NAMALWA (cell line): ENCODE measurements at places on chromosomes 7 and 10.

DNA sequence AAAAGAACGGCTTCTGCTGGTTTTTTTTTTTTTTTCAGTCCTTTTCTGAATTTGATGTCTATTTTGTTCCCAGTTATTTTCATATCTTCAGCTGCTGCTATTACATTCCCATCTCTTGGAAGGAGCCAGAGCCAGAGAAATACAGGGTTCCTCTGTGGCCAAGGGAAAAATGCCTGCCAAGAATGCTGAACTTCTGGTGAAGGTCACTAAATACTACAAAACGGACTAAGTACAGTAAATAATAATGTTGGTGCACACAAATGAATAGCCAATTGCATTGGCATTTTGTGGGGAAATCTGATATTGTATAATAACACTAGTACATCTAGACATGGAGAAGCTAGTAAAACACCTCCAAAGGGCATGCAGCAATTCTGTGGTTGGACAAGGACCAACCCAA is 56.3 kb upstream of the ZEB1 start:
- no peak for DNase-seq

DNA sequence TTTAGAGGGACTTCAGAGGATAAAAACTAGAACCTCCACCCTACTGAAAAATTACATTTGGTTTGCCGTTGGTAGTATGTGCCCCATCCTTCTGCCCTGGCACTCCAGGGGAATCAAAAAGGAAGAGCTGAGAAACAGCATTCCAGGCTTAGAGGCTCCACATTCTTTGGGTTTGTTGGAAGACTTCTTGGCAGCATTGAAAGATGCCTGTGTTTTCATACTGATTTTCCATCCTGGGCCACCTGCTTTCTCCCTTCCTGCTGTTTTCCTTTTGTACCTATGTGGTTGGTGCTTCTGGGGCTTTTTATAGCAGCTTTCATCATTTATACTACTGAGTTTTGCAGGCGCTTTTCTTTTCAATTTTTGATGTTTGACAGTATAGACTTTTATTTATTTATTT is 61.7 kb downstream of the AUTS2 start:
- DNase-seq = no peak

DNA sequence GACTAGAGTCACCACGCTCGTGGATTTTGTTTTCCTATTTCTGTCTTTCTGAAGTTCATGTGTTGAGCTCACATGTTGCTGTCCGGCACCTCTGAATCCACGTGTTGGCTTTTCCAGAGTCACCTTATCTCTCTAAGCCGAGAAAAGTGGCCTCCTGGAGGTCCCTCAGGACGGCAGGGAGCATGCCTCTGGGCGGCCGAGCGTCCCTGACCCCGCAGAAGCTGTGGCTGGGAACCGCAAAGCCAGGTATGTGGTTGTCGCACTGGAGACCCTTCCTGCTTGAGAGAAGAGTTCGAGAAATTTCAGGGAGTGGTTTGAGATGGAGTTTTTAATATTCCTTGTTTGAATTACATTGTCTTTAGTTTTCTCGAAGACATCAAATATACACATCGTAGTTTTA is 12.6 kb downstream of the IQCE start:
- DNase-seq = no peak

DNA sequence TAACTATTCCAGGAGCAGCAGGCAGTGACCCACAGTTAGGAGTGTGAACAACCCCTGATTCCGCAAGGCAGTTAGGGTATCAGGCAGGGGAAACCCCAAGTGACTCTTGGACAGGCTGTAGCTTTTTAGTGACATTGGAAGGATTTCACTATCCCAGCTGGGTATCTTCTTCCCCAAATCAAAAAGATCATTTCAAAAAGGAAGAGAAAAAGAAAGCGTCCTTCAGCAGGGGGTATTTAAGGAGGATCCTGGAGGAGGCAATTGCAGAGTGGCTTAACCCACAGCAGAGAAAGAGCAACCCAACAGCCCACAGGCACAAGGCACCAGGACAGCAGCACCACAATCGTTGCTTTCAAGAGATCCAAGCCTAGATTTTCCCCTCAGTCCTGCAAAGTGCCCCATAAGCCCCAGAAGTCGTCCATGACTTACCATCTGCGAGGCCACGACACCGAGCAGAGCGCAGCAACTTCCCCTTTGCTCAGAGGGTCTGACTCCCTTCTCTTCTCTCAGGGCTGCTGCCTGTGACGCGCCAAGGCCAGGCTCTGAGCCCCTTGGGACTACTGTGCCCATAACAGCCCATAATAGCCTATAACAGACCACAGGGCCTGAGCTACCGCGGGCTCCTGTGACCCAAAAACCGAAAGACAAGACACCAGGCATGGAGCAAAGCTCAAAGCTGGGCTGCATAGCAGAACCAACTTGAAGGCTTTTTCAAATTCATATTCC is 19.8 kb downstream of the PIK3AP1 start:
- DNase-seq = peak; percentile 98

DNA sequence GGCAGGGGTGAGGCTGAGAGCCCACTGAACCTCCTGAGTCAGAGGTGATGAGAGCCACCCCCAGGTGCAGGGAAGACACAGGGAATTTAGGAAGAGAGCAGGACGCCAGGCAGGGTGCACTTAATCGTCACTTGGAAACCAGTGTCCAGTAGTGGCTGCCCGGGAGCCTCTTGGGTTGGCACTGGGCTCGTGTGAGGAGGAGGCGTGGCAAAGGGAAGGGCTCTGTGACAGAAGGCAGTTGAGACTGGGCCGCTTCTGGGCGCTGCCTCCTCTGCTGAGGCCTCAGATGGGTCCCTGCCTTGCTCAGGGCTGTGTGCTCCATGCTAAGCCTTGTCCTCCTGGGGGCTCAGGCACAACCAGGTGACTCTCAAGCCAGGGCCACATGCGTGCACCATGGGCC is 13.3 kb downstream of the RET start:
- DNase-seq = no peak

DNA sequence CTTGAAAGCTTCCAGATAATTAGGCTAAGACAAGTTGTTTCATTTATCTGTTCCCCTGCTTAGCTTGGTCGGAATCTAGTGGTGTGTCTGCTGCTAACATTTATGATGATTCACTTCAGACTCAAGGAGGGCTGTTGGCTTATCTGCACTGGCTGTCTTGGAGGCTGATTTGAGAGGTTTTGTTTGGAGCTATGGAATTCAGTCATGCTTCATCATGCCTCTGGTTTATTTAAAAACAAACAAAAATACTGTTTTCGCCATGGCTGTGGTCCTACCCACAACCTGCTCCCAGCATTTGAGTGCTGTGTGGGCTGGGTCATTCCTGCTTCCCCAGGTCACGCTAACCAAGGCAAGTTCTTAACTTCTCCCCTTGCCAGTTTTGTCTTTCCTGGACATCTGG is 11.7 kb upstream of the ARPC1B start:
- DNase-seq = no peak

DNA sequence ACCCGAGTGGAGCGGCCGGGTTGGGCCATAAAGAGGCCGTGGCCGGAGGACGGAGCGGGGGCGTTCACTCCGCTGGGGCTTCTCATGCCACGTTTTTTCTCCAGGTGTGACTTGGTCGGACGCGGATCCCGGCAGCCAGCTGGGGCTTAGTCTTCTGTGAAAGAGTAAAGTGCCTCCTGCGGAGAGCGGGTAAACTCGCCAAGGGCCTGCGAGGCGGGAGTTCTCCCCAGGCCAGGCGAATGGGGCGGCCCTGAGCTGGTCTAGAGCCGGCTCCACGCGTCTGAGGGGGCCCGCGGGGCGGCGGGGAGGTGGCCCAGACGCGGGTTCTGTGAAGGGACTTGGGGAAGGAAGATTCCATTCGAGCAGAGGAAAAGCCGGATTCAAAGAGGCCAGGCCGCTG is 86.3 kb upstream of the VIPR2 start:
- DNase-seq = no peak

DNA sequence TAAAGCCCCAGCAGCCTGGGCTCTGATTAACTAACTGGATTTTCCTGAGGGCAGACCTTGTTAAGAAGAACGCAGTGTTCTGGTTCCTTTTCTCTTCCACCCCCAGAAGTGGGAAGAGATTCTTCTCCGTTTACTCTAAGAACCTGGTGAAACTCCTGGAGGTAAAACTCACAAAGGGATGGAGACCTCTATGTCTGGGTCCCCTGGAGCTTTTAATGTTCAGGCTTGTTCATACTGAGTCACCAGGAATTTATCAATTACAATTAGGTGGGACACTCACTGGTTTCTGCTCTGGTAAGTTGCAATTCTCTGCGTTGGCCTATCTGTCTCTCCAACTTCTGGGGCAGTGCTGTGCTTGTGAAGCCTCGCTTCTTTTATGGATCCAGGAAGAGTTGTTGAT is 73.3 kb upstream of the CACNB2 start:
- DNase-seq = no peak

GRCh38 chr7:81195033-81195432 is 276.2 kb upstream of the SEMA3C start:
- no peak for DNase-seq

DNA sequence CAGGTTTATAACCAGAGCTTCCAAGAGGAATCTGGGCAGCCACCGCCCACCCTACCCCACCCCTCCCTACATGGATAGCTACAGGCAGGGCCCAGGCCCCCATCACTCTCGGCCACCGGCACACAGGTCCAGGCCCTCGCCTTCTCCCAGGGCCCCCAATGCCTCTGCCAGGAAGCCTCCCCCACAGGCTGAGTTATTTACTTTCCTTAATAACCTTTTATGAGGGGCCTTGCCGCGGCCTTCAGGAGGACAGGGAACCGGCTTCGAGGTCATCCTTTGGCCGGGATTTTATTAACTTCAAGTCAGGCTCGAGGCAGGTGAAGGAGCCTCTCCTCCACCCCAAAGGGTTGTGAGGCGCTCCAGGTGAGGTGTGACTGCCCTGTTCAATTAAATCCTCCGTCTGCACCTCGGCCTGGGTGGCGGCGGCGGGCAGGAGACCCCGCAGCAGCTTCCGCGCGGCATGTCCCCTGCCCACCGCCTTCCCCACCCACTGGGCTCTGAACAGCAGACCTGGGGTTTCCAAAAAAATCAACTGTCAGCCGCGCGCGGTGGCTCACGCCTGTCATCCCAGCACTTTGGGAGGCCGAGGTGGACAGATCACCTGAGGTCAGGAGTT is 106.5 kb downstream of the MICALL2 start:
- no peak for DNase-seq
